Fibroblast of gingiva (primary cell): ENCODE measurements at places on chromosomes 11 and 22.
A peak's percentile ranks its signal among the peaks of the same experiment; 100 is the strongest.

DNA sequence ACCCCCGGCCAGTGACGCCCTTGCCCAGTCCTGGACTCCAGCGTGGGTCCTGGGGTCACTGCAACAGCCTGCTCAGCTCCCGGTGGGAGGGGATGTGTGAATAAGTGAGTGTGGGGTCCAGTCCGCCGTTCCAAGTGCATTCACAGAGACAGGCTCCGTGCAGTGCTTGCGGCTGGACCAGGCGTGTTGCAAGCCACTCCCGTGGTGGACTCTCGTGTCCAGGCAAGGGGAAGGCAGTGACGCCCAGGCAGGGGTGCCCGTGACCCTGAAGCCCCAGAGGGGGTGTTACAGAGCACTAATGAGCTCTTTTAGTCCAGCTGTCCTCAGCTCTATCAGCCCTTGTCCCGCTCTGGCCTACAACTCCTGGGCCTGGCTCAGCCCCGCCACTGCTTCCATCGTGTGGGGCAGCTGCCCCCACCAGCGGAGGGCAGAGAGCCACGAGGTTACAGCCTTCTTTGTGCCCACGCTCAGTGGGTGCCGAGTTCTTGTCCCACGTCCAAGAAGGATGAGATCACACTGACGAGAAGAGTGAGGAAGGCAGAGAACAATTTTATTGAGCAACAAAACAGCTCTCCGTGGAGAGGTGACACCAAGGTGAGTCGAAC is 1807.5 kb downstream of the LRRC4C start:
- DNase-seq = no peak

DNA sequence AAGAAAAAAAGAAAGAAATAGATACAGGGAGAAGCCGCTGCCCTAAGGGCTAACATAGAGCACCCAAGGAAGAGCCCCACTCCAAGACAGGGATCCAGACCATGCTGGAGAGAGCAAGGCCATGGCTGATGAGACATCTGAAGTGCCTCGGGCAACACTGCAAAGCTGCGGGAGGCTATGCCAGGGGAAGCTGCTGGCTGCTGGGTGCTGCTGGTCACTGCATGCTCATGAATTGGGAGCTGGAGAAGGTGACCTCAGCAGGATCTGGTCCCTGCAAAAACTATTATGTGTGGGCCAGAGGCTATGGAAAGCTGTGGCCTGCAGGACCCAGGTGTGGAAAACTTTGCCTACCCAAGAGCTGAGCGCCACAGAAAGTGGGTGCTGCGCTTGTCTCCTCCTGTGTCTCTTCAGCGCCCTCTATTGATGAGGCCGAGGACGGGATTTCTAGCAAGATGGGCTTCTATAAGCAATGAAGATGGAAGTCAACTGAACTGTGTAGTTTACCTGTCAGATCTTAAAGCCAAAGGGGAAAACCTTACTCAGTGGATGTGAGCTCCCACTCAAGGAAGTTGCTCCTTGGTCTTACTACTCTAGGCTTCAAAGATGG is 17.3 kb upstream of the SLC29A2 start:
- peak; percentile 62 for DNase-seq

DNA sequence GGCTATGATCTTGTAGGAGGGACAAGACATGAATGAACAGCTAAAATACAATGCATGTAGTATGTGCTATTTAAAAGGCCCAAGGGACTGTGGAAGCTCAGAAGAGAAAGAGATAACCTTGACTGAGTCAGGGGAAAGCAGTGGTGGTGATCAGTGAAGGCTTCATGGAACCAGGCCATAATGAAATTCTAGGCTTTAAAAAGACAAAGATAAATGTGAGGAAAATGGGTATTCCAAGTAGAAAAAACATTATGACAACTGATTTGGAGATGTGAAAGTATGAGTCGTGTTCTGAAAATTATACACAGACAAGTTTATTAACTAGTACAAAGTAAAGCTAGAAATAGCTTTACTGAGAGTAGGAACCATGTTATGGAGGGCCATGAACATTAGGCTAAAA is 189.8 kb downstream of the SOX6 start:
- DNase-seq = no peak

DNA sequence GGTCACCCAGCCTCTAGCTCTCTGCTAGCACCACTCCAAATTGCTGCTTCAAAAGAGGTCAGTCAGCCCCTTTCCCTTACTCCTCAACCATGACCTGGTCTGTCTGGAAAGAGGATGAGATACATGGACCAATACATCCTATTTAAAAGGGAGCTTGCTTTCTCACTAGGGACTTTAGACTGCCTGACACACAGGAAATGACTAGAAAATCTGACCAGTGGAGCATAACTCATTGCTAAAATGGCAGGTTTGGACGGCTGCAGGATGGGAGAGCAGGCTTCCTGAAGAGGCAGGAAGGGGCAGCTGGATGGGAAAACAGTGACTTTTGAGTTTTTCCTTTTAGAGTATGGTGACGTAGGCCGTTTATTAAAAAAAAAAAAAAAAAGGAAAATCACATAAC is 25.3 kb downstream of the STIM1 start:
- DNase-seq = no peak

DNA sequence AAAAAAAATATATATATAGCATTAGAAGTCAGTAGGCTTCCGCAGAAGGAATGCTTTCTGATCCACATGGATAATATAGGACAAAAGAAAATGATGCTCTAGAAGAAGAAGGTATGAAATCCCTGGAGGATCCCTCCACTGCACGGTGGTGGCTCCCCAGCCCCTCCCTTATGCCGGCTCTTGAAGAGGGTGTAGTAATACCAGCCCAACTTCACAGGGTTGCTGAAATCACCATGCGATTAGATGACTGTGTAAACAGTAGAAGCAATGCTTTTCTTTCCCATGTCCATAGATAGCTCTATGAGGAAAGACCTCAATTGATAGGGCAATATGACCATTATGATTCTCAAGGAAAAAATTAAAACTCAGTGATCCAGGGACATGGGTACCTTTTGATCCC is 3.2 kb upstream of the ETS1 start:
- DNase-seq = no peak

GRCh38 chr11:128917144-128917724 is 25.4 kb downstream of the TP53AIP1 start:
- no peak for DNase-seq

DNA sequence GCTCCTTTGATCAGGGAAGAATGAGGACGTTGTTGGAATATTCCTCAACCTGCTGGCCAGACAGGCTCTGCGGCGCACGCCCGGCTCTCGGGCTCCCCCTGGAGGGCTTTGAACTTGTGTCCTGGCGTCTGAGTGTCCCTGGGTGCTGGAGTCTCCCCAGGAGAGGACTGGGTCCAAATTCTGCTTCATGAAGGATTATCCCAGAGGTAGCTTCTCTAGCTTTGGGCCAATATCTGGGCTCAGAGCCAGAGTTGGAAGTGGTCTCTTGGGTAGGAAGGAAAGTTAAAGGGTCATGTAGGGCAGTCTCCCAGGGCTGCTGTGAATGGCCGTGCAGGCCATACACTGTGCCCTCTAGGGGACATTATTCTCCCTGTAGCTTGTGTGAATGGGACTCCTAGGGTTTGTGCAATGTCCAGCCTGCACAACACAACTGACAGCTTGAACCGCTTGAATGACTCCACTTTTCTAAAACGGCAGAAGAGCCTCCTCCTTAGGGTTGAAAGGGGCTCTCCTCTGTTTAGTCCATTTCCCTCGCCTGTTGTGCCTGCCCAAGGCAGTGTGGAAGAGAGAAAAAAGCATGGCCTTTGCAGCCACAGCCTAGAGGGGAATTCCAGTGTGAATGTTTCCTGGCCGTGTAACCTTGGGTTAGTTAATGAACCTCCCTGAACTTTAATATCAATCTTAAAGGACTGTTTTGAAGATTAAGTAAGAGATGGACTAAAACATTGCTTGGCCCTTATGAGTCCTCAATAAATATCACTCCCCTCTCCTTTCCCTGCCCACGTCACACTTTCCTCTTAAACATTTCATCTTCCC is 111.2 kb upstream of the THY1 start:
- DNase-seq = peak; percentile 51

DNA sequence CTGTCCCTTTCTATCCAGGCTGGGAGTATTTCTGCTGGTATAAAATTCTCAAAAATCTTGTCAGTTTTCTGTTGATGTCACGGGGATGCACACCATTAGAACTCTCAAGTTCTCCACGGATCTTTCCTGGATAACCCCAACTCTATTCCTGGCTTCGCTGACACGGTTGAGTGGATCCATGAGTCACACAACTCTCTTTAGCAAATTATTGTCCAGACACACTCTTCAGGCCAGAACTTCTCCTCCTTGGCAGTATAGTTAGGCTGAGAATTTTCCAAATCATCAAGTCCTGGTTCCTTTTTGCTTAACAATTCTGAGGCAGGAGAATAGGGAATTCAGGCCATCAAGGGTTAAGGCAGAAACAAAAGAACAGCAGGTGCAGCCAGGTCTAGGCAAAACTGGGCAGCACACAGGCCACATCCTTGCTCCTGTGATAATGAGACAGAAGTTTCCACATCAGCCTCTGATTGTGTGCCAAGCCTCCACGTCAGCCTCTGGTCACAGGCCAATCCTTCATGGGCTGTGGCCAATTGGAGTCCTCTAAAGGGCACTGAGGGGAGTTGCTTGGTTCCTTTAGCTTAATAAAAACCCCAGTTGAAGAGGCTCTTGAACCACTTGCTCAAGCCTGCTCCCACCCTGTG is 5.7 kb upstream of the ACAT1 start:
- peak; percentile 85 for DNase-seq

DNA sequence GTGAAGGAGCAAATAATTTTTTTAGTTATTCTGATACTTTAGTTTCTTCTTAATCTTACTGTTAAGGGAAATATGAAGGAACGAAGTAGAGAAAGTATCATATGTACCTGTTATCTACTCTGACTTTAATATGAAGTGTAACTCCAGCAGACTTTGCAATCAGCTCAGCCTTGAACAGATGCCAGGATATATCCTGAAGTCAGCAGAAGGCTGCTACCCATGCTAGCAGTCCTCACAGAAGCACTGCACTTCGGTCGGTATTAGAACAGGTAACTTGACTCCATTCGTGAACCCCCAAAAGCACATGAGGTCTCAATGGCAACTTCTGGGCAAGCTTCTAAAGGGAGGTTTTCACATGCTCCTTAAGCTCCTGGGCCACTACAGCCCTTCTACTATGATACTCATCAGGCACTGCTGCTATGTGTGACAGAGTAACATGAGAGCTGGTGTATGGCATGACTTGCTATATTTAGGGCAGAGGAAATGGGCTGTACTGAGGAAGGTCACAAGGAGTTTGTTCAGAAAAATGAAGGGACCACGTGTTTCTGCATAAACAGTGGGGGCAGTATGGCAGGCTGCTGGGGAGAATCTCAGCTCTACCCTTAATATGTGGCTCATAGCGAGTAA is 344.1 kb downstream of the SOX6 start:
- no peak for DNase-seq

DNA sequence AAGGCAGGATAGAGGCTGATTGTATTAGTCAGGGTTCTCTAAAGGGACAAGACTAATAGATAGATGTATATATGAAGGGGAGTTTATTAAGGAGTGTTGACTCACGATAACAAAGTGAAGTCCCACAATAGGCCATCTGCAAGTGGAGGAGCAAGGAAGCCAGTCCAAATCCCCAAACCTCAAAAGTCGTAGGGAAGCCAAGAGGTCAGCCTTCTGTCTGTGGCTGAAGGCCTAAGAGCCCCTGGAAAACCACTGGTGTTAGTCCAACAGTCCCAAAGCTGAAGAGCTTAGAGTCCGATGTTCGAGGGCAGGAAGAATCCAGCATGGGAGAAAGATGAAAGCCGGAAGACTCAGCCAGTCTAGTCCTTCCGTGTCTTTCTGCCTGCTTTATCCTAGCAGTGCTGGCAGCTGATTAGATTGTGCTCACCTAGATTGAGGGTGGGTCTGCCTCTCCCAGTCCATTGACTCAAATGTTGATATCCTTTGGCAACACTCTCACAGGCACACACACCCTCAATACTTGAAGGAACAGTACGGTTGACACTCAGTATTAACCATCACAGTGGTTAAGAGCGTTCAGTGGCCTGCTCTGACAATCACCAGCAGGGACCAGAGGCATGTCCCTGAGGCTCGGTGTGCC is 135.6 kb downstream of the CSNK2A3 start:
- DNase-seq = no peak

GRCh38 chr11:123681030-123681429 is 26.6 kb upstream of the SCN3B start:
- DNase-seq = no peak

DNA sequence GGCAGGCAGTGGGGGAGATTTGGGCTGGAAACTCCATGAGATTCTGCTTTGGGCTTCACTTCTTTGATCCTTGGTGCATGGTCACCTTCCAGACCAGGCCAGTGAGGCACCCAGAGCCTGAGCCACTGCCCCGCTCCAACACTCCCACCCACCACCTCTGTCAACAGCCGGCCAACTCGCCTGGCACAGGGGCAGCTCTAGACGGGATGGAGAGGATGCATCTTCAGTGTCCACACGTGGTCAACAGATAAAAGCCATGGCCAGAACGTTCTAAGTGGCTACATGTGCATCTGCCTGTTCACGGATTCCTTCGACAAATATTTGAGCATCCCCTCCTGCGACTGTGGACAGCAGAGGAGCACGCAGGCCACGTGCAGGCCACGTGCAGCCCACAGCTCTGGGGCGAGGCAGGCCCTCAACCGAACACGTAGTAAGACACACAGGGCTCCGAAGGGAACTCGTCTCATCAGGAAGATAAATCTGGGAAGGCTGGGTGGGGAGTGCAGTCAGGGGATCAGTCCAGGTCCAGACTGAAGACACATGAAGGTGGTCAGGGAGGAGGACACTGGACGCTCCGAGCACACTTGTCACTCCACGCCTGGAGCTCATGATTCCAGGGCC is 1.2 kb downstream of the LRRC56 start:
- DNase-seq = no peak

GRCh38 chr11:40129266-40129665 is 1330.2 kb downstream of the LRRC4C start:
- no peak for DNase-seq

DNA sequence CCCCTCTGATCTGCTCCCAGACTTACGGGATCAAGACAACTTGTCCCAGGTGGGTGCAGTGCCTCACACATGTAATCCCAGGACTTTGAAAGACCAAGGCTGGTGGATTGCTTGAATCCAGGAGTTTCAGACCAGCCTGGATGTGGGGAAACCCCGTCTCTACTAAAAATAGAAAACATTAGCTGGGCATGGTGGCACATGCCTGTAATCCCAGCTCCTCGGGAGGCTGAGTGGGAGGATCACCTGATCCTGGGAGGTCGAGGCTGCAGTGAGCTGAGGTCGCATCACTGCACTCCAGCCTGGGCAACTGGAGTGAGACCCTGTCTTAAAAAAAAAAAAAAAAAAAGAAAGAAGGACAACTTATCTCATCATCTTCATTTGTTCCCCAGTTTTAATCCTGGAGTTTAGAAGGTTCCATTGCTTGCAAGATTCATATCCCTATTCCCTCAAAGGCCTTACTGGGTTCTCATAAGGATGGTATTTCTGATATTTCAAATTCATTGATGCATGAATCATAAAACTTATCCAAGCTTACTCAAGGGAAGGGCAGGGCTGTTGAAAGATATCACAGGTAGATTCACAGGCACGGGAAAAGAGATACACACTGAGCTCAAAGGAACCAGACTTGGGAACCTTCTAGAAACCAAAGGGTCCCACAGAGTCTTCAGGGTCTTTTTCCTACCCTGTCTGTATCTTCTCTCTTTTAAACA is 14.6 kb downstream of the ENDOD1 start:
- DNase-seq = no peak
